Stimulated activated CD4-positive, alpha-beta T cell treated with anti-CD3 and anti-CD28 coated beads, Interleukin-12 subunit alpha, Interleukin-12 subunit beta, amount 100 ng/mL, for 48 hours (primary cell): ENCODE measurements at places on chromosomes 2 and 18.

DNA sequence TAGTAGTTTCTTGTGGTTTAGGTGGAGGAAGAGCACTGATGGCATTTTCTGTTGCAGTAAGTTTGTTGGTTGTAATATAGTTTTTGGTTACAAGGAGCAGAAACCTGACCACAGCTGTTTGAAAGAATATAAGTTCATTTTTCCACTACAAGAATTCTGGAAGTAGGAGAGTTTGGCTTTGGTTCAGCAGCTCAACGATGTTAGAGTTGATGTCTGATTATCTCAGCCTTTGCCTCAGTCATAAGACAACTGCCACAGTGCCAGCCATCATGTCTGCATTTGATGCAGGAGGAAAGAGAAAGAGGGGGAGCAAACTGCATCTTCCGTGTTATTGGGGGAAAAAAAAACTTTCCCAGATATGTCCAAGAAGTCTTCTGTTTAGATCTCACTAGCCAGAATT, 119.1 kb downstream of the LYPD1 start:
- no peak for DNase-seq

DNA sequence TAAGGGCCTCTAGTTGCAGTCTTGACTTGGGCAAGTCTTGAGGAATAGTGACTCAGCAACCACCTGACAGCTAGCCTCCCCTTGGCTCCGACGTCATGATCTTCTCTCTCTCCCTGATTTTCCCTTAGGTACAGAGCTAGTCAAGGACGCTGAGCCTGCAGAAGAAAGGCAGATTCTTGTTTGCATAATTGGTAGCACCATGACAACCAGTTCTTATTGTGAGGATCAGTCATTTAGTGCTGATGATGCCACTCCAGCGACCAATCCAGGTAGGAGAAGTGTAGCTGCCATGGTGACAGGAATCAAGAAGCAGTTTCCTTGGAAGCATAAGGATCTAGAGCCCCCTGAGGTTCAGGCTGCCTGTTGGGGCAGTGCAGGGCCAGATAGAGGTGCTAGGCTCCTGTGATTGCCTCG, 2.8 kb upstream of the RESP18 start:
- DNase-seq: no peak

DNA sequence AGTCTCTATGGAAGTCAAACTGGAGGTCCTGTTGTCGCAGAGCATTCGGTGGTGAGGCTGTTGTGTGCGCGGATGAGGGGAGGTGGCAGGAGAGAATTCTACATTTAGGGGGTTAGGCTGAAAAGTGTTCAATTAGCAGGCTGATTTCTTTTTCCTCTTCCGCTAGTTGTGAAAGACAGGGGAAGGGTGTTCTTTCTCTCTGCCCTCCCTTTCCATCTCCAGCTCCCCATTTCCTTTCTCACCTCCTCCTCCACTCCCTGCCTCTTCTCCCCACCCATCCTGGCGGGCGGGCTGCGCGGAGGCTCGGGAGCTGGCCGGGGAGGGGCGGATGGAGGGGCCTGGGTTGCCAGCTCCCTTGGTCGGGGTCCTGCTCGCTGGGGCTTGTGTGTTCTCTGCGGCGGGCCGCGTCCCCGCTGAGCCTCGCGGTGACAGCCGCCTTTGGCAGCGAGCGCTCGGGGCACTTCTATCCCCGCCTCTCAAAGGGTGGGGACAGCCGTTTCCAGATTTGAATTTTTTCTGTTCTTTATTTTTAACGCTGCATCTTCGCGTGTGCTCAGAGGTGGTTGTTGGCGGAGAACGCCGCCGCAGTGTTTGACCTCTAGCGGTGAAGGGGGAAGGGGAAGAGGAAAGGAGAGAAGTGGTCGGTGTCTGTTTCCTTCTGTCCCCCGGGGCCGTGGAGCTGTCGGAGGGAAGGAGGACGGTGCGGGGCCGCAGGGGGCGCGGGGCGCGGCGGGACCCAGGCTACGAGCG, 3.6 kb downstream of the SOX11 start:
- DNase-seq: no peak

DNA sequence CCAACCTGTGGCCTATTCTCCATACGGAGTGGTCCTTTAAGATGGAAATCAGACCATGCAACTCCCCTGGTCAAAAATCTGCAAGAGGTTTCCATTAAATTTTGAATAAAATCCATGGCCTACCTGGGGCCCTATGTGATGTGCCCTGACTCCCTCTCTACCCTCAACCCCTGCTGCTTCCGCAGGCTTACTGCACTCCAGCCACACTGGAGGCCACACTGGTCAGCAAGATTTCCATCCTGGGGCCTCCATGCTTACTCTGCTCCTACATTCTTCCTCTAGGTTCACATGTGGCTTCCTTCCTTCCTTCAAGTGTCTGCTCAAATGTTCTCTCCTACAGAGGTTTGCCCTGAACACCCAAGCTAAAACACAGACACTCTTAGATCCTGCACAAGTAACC, 40.6 kb downstream of the FARSB start:
- no peak for DNase-seq

- no peak for DNase-seq
Observed at GRCh38 chr2:74177696-74178095, 983 bp downstream of the MOB1A start.

DNA sequence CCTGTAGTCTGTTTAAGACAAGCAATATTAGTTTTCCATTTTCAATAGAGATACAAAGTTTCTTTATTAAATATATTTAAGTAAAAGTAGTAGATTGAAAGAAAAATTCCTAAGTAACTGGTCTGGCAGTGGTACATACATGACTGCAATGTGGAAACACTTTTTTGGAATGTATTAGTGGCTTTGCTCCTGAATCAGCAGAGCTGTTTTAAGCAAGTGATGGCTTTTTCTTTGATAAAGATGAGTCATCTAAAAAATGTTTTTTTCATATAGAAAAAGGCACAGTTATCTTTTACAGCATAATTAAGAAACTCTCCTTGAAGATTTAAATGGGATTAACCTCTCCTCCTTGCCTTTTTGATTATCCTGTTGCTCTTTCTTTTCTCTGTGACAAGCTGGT, 34.9 kb downstream of the KDM3A start:
- no peak for DNase-seq

- DNase-seq: no peak
Observed at GRCh38 chr18:3494245-3494526, 44.2 kb downstream of the TGIF1 start.

- DNase-seq: no peak
Observed at GRCh38 chr2:12352889-12353288, 363.8 kb upstream of the TRIB2 start.

DNA sequence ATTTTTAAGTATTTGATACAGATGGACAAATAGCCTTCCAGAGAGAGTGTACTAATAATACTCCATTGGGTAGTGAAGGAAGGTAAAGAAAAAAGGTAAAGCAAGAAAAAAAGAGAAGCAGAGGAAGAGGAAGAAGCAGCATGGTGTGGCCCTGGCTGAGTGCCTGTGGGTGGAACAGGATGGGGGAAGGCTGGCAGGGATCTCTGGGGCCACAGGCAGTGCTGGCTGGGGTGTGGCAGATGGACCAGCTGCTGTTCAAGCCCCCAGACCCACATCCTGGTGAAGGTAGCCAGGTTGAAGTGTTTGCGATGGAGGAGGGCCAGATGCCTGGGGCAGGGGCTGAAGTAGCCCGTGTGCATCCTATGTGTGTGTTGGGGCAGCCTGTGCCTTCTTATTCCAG, 79.0 kb downstream of the DYSF start:
- no peak for DNase-seq

DNA sequence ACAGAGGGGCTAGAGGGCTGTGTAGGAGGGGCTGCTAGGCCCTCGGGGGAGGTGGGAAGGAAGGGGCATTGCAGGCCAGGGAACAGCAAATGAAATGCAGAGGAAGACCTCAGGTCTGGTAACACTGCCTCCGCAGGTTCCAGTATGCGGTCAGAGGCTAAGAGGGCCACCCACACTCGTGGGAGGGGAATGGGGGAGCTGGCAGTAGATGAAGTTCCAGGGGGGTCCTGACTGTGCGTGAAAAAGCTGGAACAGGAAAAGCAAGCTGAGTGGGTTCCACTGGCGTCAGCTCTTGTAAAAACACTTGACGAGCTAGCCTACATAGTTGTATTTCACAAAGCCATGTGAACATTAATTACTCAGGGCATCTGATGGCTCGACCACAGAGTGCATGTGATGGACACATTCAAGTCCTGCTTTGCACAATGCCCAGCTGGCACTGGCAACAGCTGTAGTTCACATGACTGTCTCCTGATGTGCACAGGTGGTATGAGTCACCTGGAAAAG, 29.0 kb upstream of the PTPN4 start:
- DNase-seq: no peak

DNA sequence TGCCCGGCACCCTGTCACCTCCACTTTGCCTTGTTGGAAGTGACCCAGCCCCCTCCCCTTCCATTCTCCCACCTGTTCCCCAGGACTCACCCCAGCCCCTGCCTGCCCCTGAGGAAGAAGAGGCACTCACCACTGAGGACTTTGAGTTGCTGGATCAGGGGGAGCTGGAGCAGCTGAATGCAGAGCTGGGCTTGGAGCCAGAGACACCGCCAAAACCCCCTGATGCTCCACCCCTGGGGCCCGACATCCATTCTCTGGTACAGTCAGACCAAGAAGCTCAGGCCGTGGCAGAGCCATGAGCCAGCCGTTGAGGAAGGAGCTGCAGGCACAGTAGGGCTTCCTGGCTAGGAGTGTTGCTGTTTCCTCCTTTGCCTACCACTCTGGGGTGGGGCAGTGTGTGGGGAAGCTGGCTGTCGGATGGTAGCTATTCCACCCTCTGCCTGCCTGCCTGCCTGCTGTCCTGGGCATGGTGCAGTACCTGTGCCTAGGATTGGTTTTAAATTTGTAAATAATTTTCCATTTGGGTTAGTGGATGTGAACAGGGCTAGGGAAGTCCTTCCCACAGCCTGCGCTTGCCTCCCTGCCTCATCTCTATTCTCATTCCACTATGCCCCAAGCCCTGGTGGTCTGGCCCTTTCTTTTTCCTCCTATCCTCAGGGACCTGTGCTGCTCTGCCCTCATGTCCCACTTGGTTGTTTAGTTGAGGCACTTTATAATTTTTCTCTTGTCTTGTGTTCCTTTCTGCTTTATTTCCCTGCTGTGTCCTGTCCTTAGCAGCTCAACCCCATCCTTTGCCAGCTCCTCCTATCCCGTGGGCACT, 4.5 kb downstream of the RETREG2 start:
- DNase-seq: no peak

- DNase-seq: no peak
Observed at GRCh38 chr2:144825331-144826020, 305.6 kb upstream of the ZEB2 start.

GRCh38 chr2:206112108-206112507, 26.1 kb upstream of the INO80D start:
- DNase-seq: no peak

GRCh38 chr2:217154923-217155322, 295.1 kb upstream of the TNP1 start:
- no peak for DNase-seq

DNA sequence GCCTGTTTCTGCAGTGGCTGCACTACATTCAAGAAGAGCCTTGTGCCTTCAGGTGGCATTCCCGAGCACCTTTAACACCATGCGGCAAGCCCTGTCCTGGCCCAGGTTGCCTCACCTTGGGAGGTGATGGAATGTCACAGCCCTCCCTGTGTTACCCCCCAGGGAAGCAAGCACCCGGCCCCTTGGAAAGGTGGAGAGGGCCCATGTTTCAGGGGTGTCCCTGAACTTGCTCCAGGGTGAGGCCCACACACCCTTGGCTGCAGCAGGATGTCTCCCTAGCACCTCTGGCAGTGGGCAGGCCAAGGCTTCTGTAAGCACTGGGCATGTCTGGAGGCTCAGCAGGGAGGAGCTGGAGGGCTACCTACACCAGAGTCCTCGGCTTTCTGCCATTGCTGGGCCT, 29.3 kb upstream of the ACAA2 start:
- no peak for DNase-seq

- DNase-seq: no peak
Observed at GRCh38 chr2:24642351-24642750, 150.8 kb downstream of the PTRHD1 start.

GRCh38 chr2:29606104-29607037, 315.0 kb downstream of the ALK start:
- DNase-seq: no peak

DNA sequence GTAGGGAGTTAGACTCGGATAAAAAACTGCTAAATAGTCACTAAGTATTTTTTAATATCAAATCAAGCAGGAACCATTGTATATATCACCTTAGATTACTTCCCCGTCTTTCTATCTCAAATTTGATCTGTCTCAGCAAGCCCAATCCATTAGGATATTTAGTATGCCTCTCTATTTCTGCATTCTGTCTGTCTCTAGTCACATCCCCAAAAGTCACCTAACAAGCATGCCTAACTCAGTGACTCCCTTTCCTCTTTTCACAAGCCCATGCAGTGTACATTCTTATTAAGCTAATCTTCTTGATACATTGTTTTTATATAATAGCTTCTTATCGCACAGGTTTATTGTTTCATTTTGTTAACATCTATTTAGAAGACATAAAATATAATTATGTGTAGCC, 57.8 kb downstream of the PDE1A start:
- no peak for DNase-seq

GRCh38 chr2:71667256-71668182, 214.2 kb downstream of the DYSF start:
- DNase-seq: no peak

- no peak for DNase-seq
Observed at GRCh38 chr2:158666969-158667368, 128.1 kb upstream of the DAPL1 start.

DNA sequence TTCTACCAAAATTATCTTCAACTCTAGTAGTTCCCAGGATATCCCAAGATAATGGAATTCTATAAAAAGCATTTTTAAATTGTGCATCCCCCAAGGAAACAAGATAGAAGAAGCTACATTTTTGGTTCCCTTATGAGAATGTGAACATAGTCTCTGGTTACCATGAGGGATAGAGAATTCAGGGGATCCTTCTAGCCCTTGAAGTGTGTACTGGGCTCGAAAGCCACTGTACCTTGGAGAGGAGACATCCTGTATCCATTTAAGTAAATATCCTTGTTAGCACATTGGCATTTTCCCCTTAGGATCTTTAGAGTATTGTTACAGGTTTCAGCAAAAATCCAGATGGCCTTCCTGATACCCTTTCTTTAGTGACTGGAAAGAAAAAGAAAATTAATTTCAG, 228.5 kb downstream of the RTP5 start:
- DNase-seq: no peak

- no peak for DNase-seq
Observed at GRCh38 chr18:50622865-50623393, 63.0 kb downstream of the MAPK4 start.

- no peak for DNase-seq
Observed at GRCh38 chr2:121450301-121450700, 80.4 kb upstream of the RNU4ATAC start.

DNA sequence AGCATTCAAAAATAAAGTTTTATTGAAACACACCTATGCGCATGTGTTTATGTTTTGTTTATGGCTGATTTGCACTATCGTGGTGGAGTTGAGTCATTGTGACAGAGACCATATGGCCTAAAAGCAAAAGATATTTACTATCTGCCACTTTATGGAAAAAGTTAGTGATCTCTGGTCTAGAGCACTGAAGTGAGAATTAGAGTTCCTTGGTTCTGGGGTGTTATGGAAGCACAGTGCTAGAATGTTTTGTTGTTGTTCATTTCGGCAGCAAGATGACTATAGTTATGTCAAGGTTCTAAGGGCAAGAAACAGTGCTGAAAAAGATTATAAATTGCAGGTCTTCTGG, 416.5 kb downstream of the SLC4A3 start:
- no peak for DNase-seq
